ENCODE measurements at places on chromosomes 11 and 22.

- no peaks in the 10 kb centered on the region for H3K36me3 ChIP-seq
- H3K27ac ChIP-seq = peak overlapping the region; percentile 45
- no peaks in the 10 kb centered on the region for H3K27me3 ChIP-seq
- DNase-seq = peak; percentile 46
- no peak overlapping the region for H3K4me3 ChIP-seq
Measured at GRCh38 chr11:106457727-106458126, 380.3 kb downstream of the AASDHPPT start.

GRCh38 chr22:47071807-47072641 is 309.6 kb downstream of the TBC1D22A start:
- DNase-seq = no peak
- no peak overlapping the region for H3K27ac ChIP-seq
- no peak overlapping the region for H3K4me3 ChIP-seq
- no peaks in the 10 kb centered on the region for H3K27me3 ChIP-seq
- H3K4me1 ChIP-seq = no peaks in the 10 kb centered on the region

DNA sequence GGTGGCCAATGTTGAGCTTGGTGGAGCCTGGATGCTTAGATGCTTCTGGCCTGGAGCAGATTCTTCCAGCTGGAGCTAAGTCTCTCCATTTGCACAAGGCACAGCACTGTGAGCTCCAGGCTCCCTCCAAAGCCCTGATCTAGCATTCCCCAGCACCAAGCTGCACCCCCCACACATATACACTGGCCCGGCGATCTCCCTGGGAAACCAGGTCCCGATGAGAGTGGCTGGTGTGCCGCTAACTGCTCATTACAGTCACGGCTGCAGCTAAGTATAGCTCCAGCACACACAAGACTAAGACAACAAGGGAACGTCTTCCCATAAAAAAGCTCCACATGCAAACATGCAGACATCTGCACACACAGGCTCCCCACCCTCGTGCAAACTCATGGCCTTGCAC is 17.6 kb downstream of the KCNC1 start:
- H3K27ac ChIP-seq = no peak overlapping the region
- no peak for DNase-seq

GRCh38 chr11:120001178-120002090 is 136.5 kb downstream of the TRIM29 start:
- DNase-seq = no peak
- no peaks in the 10 kb centered on the region for H3K4me1 ChIP-seq
- no peak overlapping the region for H3K27ac ChIP-seq
- H3K27me3 ChIP-seq = peaks cover 6% of the 10 kb centered on the region
- H3K4me3 ChIP-seq = no peak overlapping the region

GRCh38 chr11:129458756-129459535 is 83.3 kb downstream of the BARX2 start:
- DNase-seq = peak; percentile 41
- H3K4me3 ChIP-seq = no peak overlapping the region
- H3K27ac ChIP-seq = no peak overlapping the region
- H3K36me3 ChIP-seq = no peaks in the 10 kb centered on the region
- no peaks in the 10 kb centered on the region for H3K27me3 ChIP-seq
